ENCODE measurements at places on chromosomes 1 and 21.

DNA sequence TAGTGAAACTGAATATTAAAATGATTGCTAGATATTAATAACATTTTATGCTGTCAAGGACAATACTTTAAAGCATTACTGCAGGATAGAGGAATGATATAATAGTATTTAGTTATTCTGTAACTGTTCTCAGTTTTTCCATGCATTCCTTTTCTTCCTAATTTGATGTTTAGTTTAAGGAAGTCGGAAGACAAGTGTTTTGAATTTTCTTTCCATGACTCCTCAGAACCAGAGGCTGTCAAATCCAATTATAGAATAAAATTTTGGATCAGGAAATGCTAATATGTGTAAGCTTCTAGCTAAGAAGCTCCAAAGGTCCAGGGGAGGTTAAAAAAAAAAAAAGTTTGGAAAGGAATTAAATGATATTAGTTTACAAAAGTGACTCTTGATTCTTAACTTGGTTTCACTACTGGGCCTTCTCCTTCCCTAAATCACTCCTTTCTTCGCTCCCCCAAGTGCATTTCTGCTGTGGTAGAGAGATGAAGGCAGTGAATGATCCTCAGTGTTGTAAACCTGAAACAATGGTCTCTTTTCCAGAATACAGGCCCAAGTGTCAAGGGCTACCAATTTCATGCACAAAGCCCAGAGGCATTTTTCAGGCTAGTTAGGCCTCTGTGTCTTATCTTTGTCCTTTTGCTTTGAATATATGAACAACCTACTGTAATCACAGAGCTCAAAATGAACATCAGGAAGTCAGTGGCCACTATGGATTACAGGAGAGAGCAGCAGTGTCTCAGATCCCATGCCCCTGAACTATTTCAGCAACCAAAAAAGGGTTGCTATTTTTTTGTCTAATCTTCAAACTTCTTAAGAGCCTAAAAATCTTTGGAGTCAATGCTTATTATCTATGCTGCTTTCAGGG is 6.2 kb downstream of the ADSS2 start:
- no peak for DNase-seq

GRCh38 chr1:91736715-91737615 is 149.0 kb downstream of the TGFBR3 start:
- DNase-seq: no peak

GRCh38 chr1:161844696-161845095 is 78.6 kb downstream of the ATF6 start:
- DNase-seq: no peak

DNA sequence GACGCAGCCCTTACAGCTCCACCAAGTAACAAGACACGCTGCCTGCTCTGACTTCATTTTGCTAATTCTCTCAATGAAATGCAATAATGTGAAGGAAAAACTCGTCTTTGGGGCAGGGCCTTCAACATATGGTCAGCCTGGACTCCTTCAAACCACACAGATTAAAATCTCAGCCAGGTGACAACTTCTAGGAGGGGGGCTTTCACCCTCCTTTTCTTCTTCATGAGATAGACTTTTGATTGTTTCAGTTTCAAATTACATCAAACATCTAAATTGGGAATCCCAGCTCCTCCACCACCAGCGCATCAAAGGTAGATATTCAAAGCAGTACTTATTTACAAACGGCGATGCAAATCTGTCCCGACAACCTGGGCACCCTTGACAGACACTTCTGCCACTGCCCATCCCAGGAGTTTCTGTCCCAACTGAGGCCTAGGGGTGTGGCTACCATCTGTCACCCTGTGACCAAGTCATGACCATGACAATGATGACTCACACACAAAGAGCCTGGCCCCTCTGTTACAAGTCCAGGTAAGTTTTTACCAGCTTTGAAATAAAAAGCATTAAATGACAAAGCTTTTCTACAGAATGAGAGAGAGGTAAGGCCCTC is 29.7 kb downstream of the SSBP3 start:
- DNase-seq: no peak

GRCh38 chr1:4549930-4550329 is 104.5 kb upstream of the AJAP1 start:
- DNase-seq: peak; percentile 0

DNA sequence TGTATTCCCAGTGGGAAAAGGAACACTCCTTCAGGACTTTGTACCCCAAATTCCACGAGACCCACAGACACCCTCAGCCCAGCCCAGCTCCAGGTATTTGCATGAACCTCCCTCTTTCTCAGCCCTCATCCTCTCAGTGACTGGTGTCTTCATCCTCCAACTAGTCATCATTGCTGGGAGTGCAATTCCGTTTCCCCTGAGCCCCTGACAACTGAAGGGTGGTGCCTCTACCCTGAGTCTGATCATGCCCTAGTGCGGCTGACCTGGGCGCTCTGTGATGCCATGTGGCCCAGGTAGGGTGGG is 3.8 kb upstream of the ZNF692 start:
- no peak for DNase-seq

DNA sequence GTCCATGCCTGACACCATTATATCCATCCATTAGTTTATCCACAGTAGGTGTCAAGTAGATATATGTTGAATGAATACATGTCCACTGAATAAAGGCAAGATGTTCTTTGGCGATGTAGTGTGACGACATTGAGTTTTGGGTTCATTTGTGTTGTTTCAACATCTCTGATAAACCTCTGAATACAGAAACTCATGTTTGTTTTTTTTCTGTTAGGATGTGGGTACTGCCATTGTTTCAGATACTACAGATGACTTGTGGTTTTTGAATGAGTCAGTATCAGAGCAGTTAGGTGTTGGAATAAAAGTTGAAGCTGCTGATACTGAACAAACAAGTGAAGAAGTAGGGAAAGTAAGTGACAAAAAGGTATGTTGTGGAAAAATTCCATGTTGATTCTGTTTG is 28.1 kb downstream of the MDM4 start:
- DNase-seq: no peak

- no peak for DNase-seq
Measured at GRCh38 chr21:25582888-25583287, 24.4 kb downstream of the MRPL39 start.

- DNase-seq: no peak
Measured at GRCh38 chr1:247906504-247907047, 11.2 kb downstream of the OR2W3 start.

DNA sequence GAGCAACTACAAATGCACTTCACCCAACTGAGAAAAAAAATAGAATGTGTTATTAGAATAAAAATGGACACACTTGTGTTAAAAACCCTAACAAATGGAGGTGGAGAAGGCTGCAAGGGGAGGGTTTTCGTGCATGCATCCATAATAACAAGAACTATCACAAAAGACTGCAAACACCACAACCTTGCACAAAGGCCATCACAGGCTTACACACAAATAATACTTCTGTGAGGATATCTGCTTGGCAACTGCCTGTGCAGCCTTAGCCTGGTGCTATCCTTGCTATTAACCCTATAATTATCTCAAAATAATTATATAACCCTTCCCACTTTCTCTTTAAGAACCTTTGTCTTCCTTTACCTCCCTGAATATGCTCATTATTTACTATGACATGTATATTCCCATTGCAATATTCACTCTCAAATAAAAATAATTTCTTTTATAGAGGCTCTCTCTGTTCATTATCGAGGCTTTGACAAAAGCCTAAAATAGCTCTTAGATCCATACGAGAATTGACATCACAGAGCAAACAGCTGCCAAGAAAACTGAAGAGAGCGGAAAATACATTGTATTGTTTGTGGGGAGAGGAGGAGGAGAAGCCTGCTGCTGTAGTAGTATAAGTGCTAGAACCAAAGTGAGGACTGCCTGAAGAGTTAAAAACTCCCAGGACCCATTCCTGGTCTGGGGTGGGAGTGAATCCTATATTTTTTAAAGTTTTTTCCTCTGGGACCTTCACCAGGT is 1768.7 kb downstream of the BRINP3 start:
- peak; percentile 14 for DNase-seq

DNA sequence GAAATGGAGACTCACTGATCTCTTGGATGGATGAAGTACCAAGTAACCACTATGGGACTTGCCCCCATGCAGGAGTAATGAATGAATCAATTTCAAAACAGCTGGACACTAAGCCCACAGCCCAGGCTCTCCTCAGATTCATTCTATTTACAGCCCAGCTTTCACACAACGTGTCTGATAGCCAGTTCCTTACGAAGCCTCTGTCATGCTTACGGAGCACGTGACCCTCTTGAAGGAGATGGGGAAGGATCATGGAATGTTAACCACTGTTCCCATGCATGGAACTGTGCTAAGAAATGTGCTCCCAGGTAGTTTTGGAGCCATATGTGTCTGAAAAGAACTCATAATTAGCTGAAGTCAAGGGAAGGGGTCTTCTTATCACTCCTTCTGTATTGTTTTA is 124.1 kb downstream of the KIF26B start:
- no peak for DNase-seq

DNA sequence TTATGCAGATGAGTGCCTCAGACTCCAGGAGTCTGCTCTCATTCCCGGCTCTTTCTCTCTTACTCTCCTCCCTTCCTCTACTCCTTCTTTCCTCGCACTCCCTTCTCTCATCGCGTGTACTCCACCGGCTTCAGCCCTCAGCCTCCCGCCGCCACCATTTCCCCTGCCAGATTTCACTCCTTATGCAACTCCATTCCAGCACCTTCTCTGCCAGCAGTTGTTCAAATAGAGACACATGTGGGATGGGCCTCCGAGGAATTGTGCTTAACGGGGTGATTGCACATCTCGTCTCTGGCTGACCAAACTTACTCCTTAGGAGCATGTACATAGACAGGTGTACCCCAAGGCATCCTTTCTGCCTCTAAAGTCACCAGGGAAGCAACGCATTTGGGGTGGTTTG is 2.1 kb downstream of the CNTN2 start:
- DNase-seq: no peak

- peak; percentile 22 for DNase-seq
Measured at GRCh38 chr1:190373705-190374336, 103.8 kb downstream of the BRINP3 start.

All from NCI-H460 (cell line).